ENCODE measurements at places on chromosomes 13 and 19.
A peak's percentile ranks its signal among the peaks of the same experiment; 100 is the strongest.

DNA sequence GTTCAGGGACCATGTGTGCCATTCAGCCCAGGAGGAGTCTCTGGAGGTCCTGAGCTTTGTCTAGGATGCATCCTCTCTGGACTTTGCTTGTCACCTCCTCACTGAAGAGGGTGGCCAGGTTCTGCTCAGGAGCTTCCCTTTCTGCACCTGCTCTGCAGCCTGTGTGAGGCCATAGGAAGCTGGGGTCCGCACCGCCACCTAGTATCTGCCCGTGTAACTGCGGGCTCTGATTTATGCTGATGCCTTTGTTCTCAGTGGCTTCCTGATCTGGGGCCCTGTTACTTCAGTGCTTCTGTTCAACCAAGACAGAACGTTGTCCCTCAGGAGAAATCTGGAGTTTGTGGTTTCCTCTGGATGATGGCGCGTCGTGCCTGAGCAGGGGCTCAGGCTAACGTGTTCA is 15.5 kb downstream of the ZNF610 start:
- peak; percentile 16 for DNase-seq

DNA sequence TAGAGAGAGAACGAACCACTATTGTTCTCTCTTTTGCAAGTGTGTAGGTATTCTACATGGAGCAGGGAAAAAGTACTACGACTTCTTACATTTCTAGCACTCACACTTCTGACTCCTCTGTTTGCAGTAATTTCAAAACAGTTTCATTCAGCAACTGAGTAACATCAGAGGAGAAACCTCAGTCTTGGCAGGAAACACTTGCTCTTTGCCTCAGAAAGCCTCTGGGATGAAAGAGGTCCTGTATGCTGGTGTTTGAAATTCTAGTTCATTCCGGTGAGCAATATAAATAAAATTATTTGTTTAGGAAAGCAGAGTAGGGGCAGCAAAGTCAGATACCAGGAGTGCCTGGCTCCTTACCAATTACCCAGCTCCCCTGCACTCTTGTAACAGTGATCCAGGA is 595.5 kb downstream of the TBC1D4 start:
- no peak for DNase-seq

DNA sequence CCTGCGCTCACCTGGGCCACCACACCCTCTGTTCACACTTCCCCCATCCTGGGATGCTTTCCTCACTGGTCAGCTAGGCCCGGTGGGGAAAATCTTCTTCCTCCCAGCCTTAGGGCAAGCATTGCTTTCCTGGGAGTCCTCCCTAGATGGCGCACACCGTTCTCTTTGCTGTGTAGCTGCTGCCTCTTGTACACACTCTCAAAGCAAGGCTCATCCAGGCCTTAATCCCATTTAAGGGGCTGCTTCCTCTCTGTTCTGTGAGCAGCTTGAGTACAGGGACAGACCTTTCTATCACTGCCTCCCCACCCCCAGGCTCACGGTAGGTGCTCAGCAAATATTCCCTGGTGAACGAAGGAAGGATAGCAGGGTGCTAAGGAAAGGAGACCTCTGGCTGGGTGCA is 11.1 kb downstream of the SLC7A10 start:
- DNase-seq: no peak

DNA sequence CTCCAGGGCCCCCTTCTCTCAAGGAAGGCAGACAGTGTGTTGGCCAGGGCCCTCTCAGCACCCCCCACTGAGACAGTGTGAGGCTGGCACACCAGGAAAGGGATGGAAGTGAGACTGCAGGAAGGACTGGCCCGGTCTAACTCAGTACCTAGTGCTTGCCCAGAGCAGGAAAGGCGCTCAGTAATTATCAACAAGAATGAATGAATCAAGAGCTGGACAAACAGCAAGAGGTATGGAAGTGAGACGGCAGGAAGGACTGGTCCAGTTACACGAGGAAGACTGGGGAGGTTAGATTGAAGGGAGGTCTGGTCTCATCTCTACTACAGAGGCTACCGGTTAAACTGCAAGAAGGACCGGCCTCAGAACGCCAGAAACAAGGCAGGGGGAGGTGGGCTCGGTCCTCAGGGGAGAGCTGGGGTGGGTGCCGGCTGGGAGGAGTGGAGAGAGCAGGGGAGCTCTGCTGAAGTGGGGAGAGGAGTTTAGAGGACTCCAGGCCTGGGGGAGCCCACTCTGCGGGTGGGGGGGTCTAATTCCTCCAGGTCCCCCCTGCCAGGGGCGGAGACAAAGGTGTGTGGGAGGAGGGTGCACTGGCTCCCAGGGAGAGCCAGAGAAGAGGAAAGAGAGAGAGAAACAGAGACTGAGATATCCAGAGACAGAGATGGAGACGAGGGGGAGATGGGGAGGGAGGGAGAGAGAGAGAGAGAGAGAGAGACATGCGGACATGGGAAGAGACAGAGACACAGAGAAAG is 1.1 kb downstream of the SLC8A2 start:
- no peak for DNase-seq

GRCh38 chr13:24215732-24216131 is 55.2 kb downstream of the SPATA13 start:
- no peak for DNase-seq

GRCh38 chr19:53977991-53978731 is 13.3 kb upstream of the CACNG6 start:
- DNase-seq: no peak

DNA sequence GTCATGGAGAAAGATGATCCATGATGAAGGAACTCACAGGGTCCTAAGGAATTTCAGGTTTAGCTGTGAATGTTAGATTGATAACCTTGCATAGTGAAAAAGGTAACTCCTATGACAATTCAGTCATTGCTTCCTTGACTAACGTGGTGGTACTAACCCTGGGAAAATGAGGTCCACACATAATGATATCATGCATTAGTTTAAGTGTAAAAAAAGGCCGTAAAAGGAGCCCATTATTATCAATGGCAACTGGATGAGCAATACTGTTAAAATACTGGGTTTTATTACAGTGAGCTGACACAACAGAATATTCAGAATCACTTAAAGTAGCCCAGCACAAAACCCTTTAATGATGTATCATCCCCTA is 515.4 kb downstream of the DCT start:
- no peak for DNase-seq

DNA sequence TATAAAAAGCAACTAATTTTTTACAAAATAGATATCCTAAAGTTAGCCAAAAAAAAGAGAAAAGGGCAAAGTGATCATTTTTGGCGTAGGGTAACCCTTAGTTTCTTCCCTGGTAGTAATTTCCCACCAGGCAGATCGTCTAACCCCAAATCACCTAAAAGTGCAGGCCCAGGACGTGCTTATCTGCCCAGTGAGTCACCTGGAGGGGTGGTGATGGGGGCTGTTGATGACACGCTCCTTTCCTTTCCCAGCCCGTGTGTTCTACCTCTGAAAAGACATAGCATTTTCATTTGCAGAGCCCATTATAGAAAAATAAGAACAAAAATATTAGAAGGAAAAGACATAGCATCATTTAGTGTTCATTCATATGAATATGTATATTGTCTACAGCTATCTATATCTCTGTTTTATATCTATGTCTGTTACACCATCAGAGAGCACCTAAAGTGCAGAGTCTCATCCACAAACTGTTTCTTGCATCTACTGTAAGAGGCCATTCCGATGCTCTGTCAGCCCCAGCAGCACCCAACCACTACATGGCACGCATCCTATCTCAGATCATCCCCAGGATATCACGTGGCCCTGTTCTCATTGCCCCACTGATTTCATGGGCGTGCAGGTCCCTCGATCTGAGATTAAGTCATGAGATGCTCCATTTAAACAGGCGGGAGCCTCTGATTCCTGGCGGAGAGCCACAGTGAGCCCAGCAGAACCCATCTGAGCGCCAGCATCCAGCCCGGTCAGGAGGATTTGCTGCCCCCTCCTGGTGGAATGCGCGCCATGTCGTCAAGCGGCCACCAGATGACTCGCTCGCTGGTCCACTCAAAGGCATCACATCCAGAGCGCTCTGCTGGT is 8.5 kb upstream of the LILRB3 start:
- DNase-seq: peak; percentile 56

- DNase-seq: no peak
Observed at GRCh38 chr19:53824134-53824611, at the start of gene NLRP12. Gene NLRP12 (minus strand): TSS chr19:53824314. CDS start chr19:53824174, 140 bp downstream.

- DNase-seq: no peak
Observed at GRCh38 chr13:110628477-110628793, 13.1 kb downstream of the NAXD start.

DNA sequence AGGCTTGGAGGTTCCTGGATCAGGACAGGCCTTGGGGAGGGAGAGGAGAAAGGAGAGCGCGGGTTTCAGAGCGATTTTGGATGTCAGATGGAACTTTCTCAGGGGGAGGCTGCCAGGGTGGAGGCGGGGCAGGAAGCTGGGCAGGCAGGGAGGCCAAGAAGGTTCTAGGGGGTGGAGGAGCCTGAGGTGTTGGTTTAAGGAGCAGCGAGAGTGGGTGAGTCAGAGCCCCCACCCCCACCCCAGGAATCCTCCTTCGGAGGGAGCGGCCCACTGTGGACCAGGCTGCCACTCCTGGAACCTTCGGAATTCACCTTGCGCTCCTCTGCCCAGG is 15.9 kb upstream of the NOP53 start:
- no peak for DNase-seq

GRCh38 chr13:38872693-38873092 is 117.9 kb downstream of the STOML3 start:
- peak; percentile 19 for DNase-seq

DNA sequence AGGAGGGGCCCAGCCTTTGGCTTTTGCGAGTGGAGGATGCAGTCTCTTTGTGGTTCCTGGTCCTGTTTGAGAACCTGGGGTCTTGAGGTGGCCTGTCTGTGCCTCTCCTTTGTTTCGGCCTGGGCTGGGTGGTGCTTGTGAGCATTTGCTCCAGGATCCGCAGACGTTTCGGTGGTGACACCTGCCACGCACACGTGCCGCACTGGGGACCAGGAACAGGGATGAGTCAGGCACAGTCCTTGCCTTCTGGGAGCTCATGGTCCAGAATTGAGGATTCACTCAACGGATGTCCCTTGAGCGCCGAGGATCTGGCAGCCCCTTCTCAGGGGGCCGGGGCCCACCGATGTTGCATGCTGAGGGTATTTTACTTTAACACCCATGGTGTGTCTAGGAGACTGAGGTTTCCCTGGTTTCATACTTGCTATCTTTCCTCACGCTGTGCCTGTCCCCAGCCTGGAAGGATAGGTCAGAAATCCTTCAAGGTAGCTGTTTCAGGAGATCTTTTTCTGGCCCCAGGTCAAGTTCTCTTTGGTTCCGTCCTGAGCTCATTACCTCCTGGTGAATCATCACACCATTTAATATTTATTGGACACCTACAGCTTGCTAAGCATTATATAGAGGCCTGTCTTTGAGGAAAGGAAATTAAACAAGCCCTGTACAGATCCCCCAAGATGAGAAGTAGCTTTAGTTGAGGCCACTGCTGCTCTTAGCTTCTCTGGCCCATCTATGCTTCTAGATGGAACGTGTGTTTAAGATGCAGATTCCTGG is 5.1 kb downstream of the HDGFL2 start:
- no peak for DNase-seq

DNA sequence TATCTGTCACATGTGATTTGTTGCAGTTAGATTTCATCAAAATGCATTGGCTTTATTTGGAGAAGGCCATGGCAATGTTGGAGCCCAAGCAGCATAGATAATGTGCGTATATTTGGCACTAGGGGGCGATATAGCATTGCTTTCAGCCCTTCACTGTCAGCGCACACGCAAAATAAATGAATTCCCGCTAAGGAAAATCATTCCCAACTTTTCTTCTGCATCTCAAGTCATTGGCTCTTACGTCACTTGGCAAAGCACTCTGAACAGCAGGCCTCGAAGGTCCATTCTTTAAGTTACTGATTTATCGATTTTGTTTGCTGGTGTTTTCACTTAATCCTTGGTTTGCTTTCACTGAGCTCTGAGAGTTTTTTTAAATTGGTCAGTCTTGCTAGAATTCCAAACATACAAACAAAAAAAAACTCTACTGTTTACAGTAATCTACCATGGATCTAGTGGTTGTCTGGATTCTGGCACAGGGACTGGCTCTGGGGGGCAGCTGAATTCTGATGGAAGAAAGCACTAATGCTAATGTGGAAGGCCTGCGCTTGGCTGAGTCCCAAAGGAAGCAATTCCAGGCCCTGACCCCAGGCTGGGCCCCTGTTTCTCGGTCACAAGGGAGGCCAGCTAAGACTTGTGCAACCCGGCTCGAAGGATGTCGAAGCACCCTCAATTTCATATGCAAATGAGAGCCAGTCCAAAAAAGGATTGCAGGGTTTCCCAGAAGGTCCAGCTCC is 97.7 kb upstream of the IPO5 start:
- peak; percentile 48 for DNase-seq

DNA sequence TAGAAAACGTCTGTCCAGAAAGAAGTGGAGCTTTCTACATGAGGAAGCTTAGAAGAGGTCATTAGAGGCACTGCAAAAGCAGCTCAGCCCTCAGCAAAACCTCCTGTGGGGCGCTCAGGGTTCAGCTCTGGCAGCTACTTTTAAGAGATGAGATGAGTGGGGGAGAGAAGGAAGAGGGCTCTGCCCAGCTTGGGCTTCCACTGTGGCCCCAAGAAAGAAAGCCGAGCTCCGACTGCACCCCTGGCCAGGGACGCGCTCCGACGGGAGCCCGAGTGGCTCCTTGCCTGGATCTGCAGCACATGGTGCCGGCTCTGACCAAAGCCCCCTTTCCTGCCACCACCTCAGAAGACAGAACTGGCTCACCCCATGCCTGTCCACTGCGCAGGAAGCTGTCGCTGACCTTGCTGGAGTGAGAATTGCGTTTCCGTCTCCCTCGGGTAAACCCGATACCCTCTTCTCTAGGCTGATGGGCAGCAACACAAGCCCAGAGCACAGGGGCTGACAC is 36.4 kb downstream of the NAXD start:
- no peak for DNase-seq

GRCh38 chr13:33876716-33877394 is 58.9 kb downstream of the RFC3 start:
- DNase-seq: no peak

All from germinal center (tissue), 1 donor.